Posterior vena cava (tissue), 2 donors: ENCODE measurements at places on chromosomes 2 and 18.

DNA sequence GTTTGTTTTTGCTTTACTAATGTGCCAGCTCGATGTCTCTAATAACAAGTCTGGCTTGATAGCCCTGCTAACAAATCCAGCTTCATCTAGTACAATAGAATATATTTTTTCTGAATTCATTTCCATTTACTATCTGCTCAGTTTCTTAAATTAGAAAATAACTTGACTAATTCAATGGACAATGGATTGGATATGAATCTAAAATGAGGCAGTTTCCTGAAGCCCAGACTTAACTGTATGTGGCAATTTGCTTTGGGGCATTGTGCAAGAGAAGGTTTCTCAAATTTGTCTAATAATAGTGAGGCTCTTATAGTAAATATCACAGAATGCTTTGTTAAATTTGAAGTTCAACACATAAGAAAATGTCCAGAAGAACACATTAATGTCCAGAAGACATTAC lies 25.8 kb downstream of the CALCRL start:
- DNase-seq, result no peak

- DNase-seq, result no peak
Measured at GRCh38 chr2:138503087-138503442, 1.5 kb downstream of the SPOPL start.

DNA sequence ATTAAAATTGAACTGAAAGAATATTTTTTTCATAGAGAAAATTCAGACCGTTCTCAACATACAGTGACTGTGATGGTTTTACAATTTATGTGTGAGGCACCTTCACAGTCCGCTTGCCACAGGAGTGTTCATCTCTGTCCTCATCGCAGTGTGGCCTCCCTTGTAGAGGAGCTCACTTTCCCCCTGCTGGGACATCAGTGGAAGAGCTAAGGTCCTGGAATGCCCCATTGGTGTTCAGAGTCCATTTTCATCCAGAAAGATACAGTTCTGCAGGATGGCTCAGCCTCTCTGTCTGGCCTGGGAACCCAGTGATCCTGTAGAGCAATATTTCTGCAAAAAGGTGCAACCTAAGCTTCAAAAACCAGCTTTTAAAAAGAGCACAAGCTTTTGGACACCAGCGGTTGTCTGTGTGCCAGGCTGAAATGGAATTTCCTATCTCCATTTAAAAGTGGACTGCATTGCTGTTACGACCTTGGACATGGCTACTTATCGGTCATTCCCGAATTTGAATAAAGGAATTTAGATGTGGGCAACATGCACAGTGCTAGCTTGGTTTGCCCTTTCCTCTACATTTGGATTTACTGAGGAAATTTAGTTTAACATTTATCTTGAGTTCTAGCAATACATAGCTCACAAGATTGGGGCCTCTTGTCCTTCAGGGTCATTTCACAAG lies 26.7 kb upstream of the FAM237A start:
- no peak for DNase-seq

DNA sequence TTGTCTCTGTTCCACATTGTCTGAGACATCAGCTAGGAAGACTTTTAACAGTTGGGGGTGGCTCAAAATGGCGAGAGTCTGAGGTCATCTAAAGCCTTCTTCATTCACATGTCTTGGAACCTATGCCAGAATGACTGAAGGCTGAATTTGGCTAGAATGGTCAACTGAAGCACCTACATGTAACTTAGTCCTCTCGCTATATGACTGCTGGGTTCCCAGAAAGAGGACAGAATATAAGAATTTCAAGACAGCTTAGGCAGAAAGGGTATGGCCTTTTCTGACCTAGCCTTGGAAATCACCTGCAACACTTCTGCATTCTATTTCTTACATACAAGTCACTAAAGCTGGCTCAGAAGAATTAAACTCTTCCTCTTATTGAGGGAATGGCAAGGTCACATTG lies 75.6 kb upstream of the OTX1 start:
- DNase-seq, result no peak

DNA sequence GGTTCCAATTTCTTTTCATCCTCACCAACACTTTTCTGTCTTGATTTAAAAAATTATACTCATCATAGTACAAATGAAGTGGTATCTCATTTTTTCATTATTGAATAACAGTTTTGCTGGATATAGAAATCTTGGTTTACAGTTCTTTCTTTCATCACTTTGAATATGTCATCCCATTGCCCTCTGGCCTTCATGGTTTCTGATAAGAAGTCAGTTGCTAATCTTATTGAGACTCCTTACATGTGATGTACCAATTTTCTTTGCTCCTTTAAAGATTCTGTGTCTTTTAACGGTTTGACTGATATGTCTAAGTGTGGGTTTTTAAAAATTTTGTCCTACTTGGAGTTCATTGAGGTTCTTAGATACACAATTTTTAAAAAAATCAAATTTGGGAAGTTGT lies 35.0 kb downstream of the SLC3A1 start:
- DNase-seq, result no peak

- no peak for DNase-seq
Measured at GRCh38 chr18:52156166-52156565, 183.8 kb upstream of the DCC start.

- no peak for DNase-seq
Measured at GRCh38 chr2:217477583-217477982, 525.2 kb downstream of the TNS1 start.

- no peak for DNase-seq
Measured at GRCh38 chr2:64525317-64525613, 1.1 kb downstream of the AFTPH start.

GRCh38 chr18:79343567-79344207 lies 52.0 kb upstream of the NFATC1 start:
- no peak for DNase-seq

GRCh38 chr2:111168528-111169239 lies 48.0 kb downstream of the BCL2L11 start:
- DNase-seq, result no peak

- DNase-seq, result no peak
Measured at GRCh38 chr18:44624052-44624451, 56.6 kb upstream of the SETBP1 start.

GRCh38 chr18:75455249-75456198 lies 28.0 kb upstream of the SMIM21 start:
- DNase-seq, result no peak

DNA sequence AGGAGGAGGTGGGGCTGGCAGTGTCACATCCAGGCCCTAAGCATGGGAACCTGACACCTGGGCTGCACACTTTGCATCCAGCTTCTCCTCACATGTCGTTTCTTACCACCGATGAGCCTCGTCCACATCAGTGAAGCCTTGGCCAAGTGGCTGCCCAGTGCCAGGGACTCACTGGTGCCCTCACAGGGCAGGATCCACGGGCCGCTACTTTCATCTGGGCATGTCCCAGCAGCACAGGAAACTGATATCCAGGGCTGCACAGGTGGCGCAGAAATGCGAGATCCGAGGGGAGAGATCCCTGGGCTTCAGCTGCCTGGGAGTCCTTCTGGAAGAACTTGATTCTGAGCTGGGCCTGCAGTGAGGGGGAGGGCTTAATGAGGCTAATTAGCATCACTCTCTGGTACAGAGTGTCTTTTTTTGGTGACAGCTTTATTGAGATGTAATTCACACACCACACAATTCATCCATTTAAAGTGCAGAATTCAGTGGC lies 291.6 kb upstream of the HDAC4 start:
- DNase-seq, result no peak

- DNase-seq, result no peak
Measured at GRCh38 chr2:105553538-105554196, 154.8 kb upstream of the FHL2 start.

DNA sequence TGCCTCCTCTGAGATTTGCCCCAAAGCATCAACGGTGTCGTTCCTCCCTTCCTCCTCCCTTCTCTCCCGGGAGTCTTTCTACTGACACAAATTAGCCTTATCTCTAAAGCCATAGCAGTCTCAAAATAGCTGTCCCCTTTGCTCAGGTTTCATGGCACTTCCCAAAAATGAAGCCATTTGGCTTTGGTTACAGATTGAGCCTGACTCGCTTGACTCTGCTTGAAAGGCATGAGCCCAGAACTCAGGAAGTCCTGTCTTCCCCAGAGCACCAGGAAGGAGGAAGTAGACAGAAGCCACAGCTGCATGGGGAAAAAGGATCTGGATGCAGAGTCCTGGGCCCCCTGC lies 234.4 kb upstream of the RGPD4 start:
- DNase-seq, result no peak

- no peak for DNase-seq
Measured at GRCh38 chr2:80670763-80671162, 366.2 kb upstream of the LRRTM1 start.

DNA sequence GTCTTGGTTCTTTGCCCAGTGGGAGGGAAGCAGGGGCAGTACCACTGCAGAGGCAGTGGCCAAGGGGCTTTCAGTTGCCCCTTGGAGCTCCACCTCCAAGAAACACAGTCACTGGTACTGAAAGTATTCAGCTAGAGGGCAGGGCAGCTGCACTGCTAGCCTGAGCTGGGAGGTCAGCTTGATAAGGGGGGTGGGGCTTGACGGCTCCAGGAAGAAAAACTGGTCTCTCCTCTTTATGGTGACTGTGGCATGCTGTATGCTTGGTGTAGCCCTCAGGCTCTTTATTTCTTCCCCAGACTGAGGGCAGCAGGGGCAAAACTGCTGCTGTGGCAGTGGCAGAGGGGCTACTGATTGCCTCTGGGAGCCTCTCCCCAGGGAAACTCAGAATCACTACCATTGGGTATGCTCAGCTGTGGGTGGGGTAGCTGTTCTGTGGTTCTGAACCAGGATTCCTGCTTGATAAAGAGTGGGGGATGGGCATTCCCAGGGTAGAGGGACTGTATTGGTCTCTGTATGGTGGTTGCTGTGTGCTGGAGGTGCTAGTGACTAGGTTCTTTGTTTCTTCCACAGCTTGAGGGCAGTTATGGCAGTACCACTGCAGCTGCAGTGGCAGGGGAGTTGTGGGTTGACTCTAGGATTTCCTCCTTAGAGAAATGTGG lies 134.6 kb upstream of the SCN7A start:
- no peak for DNase-seq

DNA sequence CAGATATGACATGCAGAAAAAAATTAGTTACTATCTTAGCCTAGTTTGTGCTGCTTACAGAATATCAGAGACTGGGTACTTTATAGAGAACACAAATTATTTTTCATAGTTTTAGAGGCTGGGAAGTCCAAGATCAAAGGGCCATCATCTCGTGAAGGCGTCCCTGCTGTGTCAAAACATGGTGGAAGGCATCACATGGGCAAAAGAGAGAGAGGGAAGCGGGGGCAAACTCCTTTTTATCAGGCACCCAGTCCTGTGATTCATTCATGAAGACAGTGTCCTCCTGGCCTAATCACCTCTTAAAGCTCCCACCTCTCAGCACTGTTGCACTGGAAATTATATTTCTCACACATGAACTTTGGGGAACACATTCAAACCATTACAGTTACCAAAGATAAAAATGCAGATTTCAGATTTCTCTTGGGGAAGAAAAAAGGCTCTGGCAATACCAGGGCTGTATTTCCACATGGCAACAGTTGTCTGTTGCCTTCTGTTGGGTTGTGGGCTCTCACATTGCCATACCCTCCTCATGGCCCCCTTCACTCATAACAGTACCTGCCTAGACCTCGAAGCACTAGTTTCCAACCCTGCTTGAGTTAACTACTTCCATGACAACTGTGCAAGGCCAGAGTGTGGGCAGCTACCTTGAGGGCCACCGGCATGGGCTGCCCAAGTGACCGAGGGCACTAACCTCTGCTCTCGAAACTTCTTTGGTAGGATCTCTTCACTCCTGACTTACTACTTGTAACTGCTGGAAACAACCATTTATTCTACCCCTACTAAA lies 2.7 kb upstream of the ACTR3 start:
- DNase-seq, result no peak

DNA sequence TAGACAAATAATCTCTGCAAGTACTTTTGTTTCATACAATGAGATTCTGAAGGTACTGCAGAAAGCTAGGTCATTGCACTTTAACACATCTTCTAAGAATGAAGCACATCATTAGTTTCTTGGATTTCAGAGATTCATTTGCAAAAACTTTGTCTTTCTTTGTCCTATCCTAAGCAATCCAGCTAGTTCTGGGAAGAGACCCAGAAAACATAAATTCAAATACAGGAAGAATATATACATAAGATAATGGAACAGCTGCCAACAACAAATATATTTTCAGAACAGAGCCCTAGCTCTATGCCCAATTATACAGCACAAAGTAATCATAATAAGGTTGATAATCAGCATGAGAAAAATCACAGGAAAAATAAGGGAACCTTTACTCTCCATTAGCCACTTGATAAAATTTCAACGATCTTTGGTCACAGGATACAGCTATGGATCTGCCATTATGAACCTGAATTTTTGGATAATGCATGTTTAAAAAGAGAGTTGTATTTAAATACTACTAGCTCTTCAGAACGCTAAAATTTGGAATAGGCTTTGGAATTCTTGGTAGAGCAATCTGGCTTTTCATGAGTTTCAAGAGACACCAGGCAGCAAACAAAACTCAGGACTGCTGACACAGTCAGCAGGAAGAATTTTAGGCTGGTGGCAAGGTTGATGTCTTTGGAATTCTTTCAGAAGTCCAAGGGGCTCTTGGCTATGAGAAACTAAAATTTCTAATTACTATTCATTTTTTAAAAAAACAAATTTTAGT lies 250.4 kb upstream of the SMIM21 start:
- no peak for DNase-seq

GRCh38 chr2:234635284-234635683 lies 138.4 kb upstream of the ARL4C start:
- DNase-seq, result no peak

- no peak for DNase-seq
Measured at GRCh38 chr18:66129248-66129647, 378.4 kb downstream of the CDH7 start.

DNA sequence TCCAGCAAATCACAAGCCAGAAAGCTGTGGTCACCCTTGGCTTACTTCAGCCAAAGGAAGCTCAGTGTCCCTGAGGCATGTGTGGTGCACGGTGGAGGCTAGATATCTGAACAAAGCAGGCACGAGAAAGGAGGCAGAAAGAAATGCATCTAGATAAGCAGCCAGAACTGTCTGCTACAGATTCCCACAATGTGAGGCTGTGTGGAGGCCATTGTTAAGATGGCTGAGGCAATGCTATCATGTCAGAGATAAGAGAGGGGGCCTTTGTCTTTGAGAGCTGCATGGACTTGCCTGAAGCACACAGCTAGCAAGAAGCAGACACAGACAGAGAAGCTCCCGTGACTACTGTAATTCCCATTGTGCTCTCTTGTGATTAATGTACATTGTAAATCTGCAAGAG lies 110.5 kb upstream of the LYPD6 start:
- DNase-seq, result no peak
